ENCODE measurements at places on chromosomes 1 and 21. TPM values are rescaled to one million over a fixed set of nuclear protein-coding genes. Genes with fewer than 3 reads are reported as not detected.

Gene CCDC181
- total RNA-seq, result 0.66 TPM

Gene SV2A
- 0.32 TPM for total RNA-seq

Gene PODN
- 83.1 TPM for total RNA-seq

Gene SLAMF9
- not detected for total RNA-seq

Gene LAPTM5
- 70.1 TPM for total RNA-seq

Gene TSHB
- total RNA-seq, result not detected

Gene BACE2
- 26.9 TPM for total RNA-seq

Gene GSTM5
- 1.8 TPM for total RNA-seq

Gene KCNE1
- 2.2 TPM for total RNA-seq

Gene KCNN3
- 0.96 TPM for total RNA-seq

Gene TMPRSS3
- total RNA-seq, result not detected

Gene MROH9
- not detected for total RNA-seq

Gene RNF19B
- total RNA-seq, result 22.5 TPM

Gene EFNA1
- 163 TPM for total RNA-seq

Gene ACTRT2
- not detected for total RNA-seq

Gene COL9A2
- 22.0 TPM for total RNA-seq

Gene KIF17
- 2.0 TPM for total RNA-seq

Gene HPDL
- total RNA-seq, result not detected

Gene OR2L5
- not detected for total RNA-seq

Gene KTI12
- total RNA-seq, result 13.6 TPM

Gene PIGR
- 123 TPM for total RNA-seq

Gene UTS2
- not detected for total RNA-seq

Gene TRIM45
- 1.1 TPM for total RNA-seq

Gene DNALI1
- total RNA-seq, result 29.4 TPM

Gene SLC9C2
- not detected for total RNA-seq

Gene PRDX6
- 691 TPM for total RNA-seq

Gene MAP10
- total RNA-seq, result 2.9 TPM

Gene C1orf50
- 6.7 TPM for total RNA-seq

Gene TRABD2B
- total RNA-seq, result 1.4 TPM

Gene AQP10
- total RNA-seq, result not detected

Gene MAP3K21
- total RNA-seq, result 1.3 TPM

Gene EPHA2
- total RNA-seq, result 18.4 TPM

Gene C1QTNF12
- total RNA-seq, result not detected

Gene GSTM1
- 33.8 TPM for total RNA-seq

Gene LIPI
- not detected for total RNA-seq

Gene SLC5A9
- 0.16 TPM for total RNA-seq

Gene TMEM61
- total RNA-seq, result 7.5 TPM

Gene LIX1L
- total RNA-seq, result 18.1 TPM

Gene TP73
- total RNA-seq, result 1.0 TPM

Gene NPL
- 19.3 TPM for total RNA-seq

Gene TMEM125
- total RNA-seq, result 30.1 TPM

Gene S100A10
- 84.9 TPM for total RNA-seq

Gene VAMP3
- total RNA-seq, result 75.7 TPM

Gene LIN28A
- not detected for total RNA-seq

Gene LCK
- total RNA-seq, result 2.9 TPM

Gene KCNJ15
- 6.9 TPM for total RNA-seq

Gene RGS18
- 2.0 TPM for total RNA-seq

Gene ATP1A4
- total RNA-seq, result 4.5 TPM

Gene TRAPPC3
- total RNA-seq, result 118 TPM

Gene MMEL1
- 9.2 TPM for total RNA-seq

Gene NPR1
- total RNA-seq, result 46.5 TPM

Gene SLFNL1
- total RNA-seq, result 0.29 TPM

Gene ST3GAL3
- total RNA-seq, result 19.7 TPM

Gene KDM5B
- 37.6 TPM for total RNA-seq

Gene ZNF692
- 77.7 TPM for total RNA-seq

Gene OR2G6
- total RNA-seq, result not detected
